T-helper 2 cell treated with Interferon-gamma antibody and Interleukin-4, amounts not matched to agents 5 μg/mL and 100 μg/mL, for 36 hours (primary cell): ENCODE measurements at places on chromosomes 12 and 14.
A peak's percentile ranks its signal among the peaks of the same experiment; 100 is the strongest.

DNA sequence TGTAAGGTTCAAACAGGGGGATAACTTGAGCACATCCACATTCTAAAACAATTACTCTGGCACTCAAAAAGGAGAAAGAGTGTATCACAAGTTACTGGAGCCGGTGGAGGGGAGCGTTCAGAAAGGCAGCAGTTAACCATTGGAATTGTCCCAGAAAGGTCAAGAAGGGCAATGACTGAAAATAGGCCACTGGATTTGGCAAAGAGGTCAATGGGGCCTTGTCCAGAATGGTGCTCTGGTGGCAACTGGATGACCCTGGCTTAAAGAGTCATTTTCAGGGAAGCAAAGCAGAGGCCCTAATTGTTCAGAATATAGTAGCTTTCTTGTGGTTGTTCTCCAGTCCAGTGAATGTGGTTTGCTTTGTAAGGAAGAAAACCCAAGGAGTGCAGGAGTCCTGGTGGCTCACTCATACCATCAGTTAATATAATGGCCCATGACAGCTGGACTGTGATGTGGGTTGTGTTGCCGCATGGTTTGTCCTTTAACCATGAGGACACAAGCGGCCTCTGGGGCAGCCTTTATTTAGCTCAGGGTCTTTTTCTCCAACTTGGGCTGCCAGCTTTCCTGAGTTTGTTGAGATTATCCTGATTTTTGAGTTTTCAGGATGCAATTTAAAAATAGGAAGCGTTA lies 142.8 kb upstream of the PELI2 start:
- no peaks in the 10 kb centered on the region for H3K4me1 ChIP-seq
- no peak overlapping the region for H3K4me3 ChIP-seq
- no peak for DNase-seq
- H3K27me3 ChIP-seq, result no peaks in the 10 kb centered on the region
- no peak overlapping the region for H3K27ac ChIP-seq

DNA sequence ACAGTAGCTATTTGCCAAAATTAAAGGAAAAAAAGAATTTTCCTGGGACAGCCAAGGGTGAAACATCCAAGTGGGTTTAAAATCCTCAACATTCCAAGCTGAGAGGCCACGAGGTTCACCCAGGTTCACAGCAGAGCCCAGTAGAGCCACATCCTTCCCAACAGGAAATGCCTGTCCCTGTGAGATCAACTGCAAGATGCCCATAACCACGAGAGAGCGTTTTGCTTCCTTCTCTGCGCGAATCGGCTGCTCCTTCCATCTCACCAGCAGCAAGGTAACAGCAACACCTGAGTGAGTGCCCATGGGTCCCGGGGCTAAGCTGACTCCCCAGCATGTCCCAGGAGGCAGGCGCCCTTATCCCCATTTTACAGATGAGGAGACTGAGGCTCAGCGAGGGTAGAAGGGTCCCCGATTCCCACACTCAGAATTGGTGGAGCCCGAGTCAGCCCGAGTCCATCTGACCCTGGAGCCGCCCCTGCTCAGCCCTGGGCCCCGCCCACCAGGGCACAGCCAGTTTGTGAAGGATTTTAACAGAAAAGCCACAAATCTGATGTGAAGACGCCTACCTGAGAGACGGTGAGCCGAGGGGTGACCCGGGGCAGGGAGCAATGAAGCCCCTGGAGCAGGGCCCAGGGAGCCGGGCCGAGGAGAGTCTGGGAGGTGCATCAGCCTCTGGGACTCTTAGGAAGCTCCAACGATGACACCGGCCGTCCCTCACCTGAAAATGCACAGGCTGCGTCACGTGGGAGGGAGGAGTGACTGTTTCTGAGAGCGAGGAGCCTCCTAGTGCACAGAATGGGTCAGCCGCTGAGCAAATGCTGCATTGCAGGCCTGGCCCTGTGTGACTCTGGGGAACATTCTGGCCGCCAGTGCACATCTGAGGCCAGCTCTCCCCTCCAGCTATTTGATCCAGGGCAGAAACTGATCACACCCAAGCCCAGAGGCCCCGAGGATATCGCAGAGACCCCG lies 236.9 kb upstream of the SFSWAP start:
- no peak for DNase-seq
- no peaks in the 10 kb centered on the region for H3K4me1 ChIP-seq
- H3K27me3 ChIP-seq, result no peaks in the 10 kb centered on the region
- peak overlapping the region; percentile 42 for H3K4me3 ChIP-seq
- H3K27ac ChIP-seq, result no peak overlapping the region
- H3K36me3 ChIP-seq, result no peaks in the 10 kb centered on the region

DNA sequence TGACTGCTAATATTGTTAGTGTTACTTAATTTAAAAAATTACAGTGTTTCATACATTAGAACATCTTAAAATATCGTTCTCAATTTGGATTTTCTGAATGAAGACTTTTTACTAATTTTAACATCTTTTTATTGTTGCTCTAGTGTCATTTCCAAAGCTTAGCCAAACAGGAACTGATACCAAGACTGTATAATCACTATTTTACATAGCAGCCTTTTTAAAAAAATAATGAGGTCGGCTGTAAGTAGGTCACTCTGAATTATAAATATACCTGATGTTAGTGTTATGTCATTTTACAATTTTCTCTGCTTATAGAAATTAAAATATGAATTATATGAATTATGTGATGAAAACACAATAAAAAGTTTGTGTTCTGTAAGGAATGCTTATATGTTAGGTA lies 321.5 kb downstream of the TMEM117 start:
- no peak overlapping the region for H3K4me3 ChIP-seq
- no peak for DNase-seq
- no peaks in the 10 kb centered on the region for H3K4me1 ChIP-seq
- no peaks in the 10 kb centered on the region for H3K36me3 ChIP-seq

GRCh38 chr14:66056926-66057552 lies 429.1 kb upstream of the CCDC196 start:
- DNase-seq, result no peak
- no peaks in the 10 kb centered on the region for H3K4me1 ChIP-seq
- no peaks in the 10 kb centered on the region for H3K36me3 ChIP-seq
- peaks cover 6% of the 10 kb centered on the region for H3K27me3 ChIP-seq
- H3K4me3 ChIP-seq, result no peak overlapping the region
- H3K27ac ChIP-seq, result peak overlapping the region; percentile 19

DNA sequence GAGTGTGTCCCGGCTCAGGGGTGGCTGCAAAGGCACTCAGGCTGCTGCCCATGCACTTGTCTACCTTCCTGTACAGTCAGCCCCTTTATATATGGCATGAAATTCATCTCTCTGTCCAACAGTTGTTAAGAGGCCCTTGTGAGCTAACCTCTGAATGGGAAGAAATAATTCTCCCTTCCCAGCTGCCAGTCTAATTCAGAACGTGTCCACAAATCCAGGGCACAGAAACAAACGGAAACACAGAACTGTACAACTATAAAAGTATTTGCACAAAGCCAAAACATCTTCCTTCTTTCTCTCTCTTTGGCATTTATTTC lies 849 bp downstream of the KRT5 start:
- H3K27ac ChIP-seq, result no peak overlapping the region
- H3K27me3 ChIP-seq, result no peaks in the 10 kb centered on the region

DNA sequence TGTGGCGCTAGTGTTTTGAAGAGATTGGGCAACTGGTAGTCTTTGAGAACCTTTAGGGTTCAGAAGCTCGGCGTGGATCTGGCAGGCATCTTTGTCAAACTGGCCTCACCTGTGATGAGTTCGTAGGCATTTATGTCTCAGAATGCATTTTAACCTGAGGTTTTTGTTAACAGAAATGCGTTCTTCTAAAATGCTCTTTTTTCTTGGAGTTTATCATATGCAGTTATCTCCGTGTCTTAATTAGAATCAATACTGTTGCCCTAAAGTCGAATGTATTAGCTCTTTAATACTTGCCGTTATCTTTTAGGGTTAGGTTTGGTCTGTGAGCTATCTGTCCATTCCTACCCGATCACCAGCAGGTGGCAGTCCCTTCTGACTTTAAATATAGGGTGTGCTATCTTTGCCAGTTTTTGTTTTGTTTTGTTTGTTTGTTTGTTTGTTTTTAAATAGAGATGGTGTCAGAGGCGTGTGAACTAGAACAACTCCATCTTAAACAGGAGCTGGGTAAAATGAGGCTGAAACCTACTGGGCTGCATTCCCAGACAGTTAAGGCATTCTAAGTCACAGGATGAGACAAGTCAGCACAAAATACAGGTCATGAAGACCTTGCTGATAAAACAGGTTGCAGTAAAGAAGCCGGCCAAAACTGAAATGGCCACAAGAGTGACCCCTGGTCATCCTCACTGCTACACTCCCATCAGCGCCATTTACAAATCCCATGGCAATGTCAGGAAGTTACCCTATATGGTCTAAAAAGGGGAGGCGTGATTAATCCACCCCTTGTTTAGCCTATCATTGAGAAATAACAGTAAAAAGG lies 1.4 kb downstream of the ATF1 start:
- H3K27ac ChIP-seq, result peak overlapping the region; percentile 95
- peaks cover 33% of the 10 kb centered on the region for H3K4me1 ChIP-seq
- H3K36me3 ChIP-seq, result peaks cover 22% of the 10 kb centered on the region
- peak; percentile 18 for DNase-seq

GRCh38 chr12:47449797-47450196 lies 256.0 kb downstream of the RPAP3 start:
- no peak overlapping the region for H3K27ac ChIP-seq
- H3K27me3 ChIP-seq, result peaks cover 3% of the 10 kb centered on the region
- no peaks in the 10 kb centered on the region for H3K36me3 ChIP-seq

DNA sequence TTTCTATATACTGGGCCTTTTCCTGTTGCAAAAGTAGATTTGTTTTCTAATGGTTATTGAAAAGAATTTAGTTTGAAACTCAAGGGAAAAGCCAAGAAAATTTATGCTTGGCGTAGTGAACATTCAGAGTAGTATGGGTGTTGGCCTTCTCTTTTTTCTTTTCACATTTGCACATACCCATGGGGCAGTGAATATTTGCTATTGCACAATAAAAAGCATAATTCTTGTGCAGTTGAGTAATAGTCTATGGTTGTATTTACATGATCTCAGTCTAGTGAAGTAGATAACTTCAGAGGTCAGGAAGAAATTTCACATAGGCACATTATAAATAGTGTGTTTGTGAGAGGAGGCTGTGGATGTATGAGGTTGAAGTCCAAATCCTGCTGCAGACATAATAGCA lies 158.1 kb downstream of the FLRT2 start:
- no peak for DNase-seq

DNA sequence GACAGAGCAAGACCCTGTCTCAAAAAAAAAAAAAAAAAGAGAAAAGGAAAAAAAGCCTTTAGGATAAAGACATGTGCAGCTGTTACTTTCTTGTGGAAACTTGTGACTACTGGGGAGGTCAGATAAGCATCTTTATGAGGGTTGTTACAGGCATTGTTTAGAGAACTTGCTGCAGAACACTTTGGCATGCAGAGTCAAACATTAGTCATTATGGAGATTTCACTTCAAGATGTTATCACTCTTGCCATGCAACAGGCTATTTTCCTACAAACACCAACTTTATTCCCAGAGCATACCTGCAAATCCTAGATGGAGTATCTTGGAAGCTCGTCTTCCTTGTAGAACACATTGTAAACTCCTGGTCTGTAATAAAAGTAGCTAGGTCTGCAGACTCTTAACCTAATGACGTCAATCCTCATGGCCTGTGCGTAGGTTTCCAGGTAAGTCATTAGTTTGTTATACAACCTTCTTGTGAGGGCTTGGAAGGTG lies 36.3 kb upstream of the WDR89 start:
- H3K4me1 ChIP-seq, result peaks cover 7% of the 10 kb centered on the region
- no peaks in the 10 kb centered on the region for H3K27me3 ChIP-seq
- H3K4me3 ChIP-seq, result no peak overlapping the region
- H3K27ac ChIP-seq, result no peak overlapping the region
- no peak for DNase-seq

GRCh38 chr14:33505963-33506329 lies 444.9 kb downstream of the EGLN3 start:
- no peaks in the 10 kb centered on the region for H3K36me3 ChIP-seq
- no peak overlapping the region for H3K27ac ChIP-seq
- H3K4me1 ChIP-seq, result no peaks in the 10 kb centered on the region
- H3K4me3 ChIP-seq, result no peak overlapping the region

- H3K27ac ChIP-seq, result peak overlapping the region; percentile 27
- peaks cover 33% of the 10 kb centered on the region for H3K27me3 ChIP-seq
- H3K36me3 ChIP-seq, result no peaks in the 10 kb centered on the region
- peaks cover 10% of the 10 kb centered on the region for H3K4me1 ChIP-seq
- no peak for DNase-seq
These were observed 152.4 kb upstream of the FKBP4 start for GRCh38 chr12:2642176-2642892.
